ENCODE measurements at places on chromosomes 5 and 9.
A peak's percentile ranks its signal among the peaks of the same experiment; 100 is the strongest.

DNA sequence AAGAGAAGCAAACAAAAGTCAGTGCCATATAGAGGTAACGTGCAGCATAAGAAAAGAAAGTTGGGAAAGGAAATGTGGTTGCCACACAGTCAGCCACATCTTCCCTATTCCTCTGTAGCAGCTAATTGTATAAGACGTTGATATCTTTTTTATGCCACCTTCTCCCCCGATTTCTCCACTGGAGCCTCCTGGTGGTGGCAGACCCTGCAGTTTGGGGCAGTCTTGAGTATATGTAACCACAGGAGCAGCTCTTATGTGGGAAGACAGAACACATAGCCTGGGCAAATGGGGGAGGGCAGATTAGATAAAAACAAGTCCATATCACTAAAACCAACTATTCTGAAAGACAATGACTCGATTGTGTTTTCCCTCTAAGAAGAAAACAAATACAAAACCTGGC lies 99.7 kb downstream of the PLCXD3 start:
- DNase-seq = no peak

GRCh38 chr5:109759306-109759705 lies 69.6 kb downstream of the MAN2A1 start:
- peak; percentile 56 for DNase-seq

DNA sequence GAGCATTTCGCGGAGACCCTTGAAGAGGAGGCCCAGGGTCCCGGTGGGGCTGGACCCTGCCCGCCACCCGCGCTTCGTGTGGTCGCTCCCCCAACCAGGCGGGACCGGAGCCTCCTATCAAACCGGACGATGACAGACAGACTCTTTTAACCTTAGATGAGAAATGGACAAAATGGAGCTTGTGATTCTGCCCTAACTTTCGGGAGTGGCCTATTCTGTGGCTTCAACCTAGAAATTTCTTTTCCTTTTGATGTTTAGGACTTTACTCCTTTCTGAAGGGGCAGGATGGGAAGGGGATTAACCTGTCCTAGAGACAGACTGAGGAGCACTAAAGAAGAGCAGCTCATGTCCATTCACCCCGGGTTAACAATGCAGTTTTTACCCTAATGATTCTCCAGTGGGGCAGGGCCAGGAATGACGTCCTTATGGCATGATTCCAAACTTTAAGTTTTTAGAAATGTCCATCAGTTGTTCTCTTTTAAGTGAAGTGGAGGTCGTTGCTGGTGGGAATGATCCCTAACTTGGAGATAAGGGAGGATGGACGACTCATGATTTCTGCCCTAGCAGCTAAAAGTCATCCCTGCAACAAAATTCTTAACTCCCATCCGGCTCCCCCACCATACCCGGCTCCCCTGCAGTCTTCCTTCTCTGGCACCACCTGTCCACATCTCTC lies 1.0 kb downstream of the NIPSNAP3A start:
- peak; percentile 30 for DNase-seq

- DNase-seq = no peak
These were observed 78.0 kb downstream of the GNAQ start for GRCh38 chr9:77953590-77953989.

DNA sequence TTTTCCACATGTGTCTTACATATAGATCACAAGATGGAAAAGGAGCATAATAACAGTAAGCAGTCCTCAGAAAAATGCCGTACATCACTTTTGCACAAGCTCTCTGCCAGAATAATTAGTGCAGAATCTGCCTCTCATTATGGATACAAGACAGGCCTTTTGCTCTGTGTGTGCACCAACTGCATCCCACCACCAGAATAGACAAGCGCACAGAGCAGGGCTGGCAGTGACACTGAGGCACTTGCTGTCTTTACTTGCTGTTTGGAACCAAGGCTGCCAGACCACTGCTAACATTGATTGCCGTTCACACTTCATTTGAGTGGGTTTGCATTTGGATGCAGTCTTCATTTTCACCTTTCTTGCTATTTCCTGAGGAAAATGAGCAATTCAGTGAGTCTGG lies 741.3 kb downstream of the TLE1 start:
- no peak for DNase-seq

- DNase-seq = no peak
These were observed 36.9 kb downstream of the SPRY4 start for GRCh38 chr5:142287973-142288313.

DNA sequence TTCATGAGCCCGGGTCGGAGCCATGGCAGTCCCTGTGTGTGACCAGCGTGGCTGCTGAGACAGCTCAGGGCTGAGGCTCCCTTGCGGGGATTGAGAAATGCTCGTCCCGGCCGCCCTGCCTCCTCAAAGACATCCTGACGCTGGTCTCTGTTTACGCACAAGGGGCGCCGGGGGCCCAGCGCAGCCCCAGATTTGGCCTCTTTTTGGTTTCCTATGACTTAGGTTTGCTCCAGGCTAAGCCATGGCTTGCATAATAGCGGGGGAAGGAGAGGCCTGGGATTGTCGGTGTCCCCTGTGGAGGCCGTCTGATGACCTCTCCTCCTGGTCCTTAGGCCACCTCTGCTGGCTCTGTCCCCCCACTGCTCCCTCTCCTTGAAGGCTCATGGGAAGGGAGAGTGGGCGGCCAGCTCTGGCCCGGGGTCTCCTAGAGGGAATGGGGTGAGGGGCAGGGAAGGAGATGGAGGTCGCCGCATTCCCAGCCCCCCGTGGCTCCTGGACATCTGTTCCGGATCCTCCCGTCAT lies 3.5 kb downstream of the LAMC3 start:
- no peak for DNase-seq

DNA sequence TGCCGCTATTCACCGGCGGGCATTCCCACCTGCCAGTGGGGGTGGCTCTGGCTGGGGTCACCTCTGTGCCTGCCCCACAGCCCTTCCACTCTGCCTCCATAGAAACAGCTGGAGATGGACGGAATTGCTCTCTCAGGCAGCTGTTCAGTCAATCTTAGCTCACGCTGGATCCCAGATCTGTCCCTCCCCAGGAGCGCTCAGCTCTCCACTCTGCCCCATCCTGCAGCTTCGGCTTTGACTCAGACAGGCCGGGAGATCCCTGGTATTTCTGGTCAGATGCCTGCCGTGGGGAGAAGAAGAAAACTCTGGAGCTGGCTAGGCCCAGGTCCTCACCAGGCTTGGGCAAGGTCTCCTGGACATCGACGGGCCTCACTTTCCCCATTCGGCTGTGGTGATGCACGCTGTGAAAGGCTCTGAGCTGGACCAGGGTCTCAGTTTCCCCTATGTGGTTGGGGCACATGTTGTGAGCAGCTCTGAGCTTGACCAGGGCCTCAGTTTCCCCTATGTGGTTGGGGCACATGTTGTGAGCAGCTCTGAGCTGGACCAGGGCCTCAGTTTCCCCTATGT lies 7.6 kb upstream of the SLC9A3 start:
- DNase-seq = no peak

DNA sequence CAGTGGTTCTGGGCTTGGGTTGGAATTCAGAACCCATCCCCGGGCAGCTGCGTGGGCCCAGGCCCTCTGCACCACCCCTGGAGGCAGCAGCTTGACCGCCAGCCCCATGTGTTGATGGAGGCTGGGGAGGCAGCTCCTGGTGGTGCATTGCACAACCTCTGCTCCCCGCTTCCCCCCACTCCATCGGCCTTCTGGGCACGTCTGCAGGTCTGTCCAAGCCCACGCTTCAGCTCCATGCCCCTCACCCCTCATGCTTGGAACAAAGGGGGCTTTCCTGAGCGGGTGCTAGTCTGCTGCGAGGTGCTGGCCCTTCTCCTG lies 1.4 kb downstream of the NCS1 start:
- DNase-seq = no peak

DNA sequence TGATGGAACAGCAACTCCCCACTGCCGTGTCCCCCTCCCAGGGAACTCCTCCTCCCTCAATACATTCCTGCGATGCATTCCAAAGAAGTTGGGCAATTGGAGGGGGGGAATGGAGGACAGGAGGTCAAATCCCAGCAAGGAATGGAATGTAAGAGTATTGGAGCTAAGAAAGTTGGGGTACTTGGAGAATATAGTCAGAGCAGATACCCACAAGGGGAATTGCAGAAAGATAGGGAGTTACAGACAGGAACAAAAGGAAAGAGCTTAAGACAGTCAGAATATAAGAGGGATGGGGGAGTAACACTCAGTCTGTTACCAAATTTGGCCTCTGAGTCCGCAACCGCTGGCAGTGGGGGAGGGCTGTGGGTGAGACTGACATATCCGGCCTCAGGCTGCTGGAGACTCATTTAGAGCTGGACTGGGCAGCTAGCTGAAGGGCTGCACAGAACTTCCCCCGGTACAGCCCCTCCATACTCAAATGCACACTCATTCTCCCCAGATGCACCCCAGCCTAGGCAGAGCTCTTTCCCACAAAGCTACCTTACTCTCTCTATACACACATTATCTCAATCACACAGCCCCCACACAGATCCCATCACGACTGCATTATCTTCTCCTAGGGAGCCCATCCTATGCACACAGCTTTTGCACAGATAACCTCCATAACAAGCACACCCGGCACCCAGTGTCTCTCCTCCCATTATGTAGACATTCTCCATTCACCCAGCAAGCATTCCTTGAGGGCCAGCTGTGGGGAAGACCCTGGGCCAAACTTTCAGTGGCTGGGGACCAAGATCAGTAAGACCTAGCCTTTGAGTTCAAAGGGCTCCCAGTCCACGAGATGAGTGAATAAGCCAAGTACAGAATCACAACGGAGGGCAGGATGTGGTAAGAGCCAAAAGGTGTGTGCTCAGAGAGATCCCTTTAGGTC lies 3.7 kb downstream of the TLN1 start:
- peak; percentile 93 for DNase-seq

DNA sequence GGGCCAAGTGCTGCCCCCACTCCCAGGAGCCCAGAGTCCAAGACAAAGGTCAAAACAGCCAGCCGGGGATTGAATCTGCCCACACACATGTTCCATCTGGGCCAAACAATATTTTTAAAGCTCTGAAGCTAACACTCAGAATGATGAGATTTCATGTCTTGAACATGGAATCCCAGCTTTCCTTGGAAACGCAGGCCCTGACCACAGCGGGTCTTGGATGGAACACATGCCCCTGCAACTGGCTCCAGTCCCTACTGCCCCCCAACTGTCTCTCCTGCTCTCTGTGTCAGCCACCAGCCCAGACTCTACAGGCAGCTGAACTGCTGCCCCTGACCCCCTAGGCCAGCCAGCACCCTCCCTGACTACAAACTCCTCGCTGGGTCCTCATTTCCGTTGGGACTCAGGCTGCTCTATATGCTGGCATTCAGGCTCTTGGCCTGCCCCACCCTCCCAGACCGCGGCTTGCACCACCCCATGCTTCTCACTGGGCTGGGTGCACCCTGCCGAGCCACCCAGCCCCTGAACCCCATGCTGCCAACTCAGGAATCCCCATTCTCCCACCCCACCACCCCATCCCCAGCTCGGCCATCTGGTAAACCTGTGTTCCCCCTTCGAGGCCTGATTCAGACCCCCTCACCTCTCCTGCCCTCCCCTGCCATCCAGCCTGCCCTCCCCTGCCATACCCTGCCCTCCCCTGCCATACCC lies 71.7 kb downstream of the ADAMTS2 start:
- no peak for DNase-seq
